Bladder microvascular endothelial cell (primary cell): ENCODE measurements at places on chromosomes 12 and 14. TPM values are rescaled to one million over a fixed set of nuclear protein-coding genes. Genes with fewer than 3 reads are reported as not detected.

The AHSA1 gene
- total RNA-seq = 96.2 and 129 TPM in 2 replicates

The SYNDIG1L gene
- 0.06 TPM in 1 of 2 replicates, not detected in the other for total RNA-seq

The NINJ2 gene
- 2.8 and 3.1 TPM in 2 replicates for total RNA-seq

The SDR9C7 gene
- not detected in 2 replicates for total RNA-seq

The CCDC60 gene
- not detected in 2 replicates for total RNA-seq

The CINP gene
- total RNA-seq = 33.5 and 43.1 TPM in 2 replicates

The LRP1-AS gene
- not detected in 2 replicates for total RNA-seq

The TAS2R8 gene
- total RNA-seq = not detected in 2 replicates

The ARMH4 gene
- 1.3 and 1.6 TPM in 2 replicates for total RNA-seq

The ZFYVE26 gene
- total RNA-seq = 9.7 and 28.9 TPM in 2 replicates

The PTMS gene
- 50.5 and 163 TPM in 2 replicates for total RNA-seq

The TAC3 gene
- not detected in 2 replicates for total RNA-seq

The WNT1 gene
- total RNA-seq = not detected in 2 replicates

The CRIP2 gene
- 195 and 200 TPM in 2 replicates for total RNA-seq

The HOXC12 gene
- total RNA-seq = not detected in 2 replicates

The KRT6A gene
- total RNA-seq = 0.76 and 0.97 TPM in 2 replicates

The P2RX7 gene
- total RNA-seq = 0.65 and 16.6 TPM in 2 replicates

The KSR2 gene
- under 0.01 and 1.6 TPM in 2 replicates for total RNA-seq

The VEZT gene
- total RNA-seq = 57.3 and 118 TPM in 2 replicates

The TAS2R46 gene
- total RNA-seq = 1.5 and 6.5 TPM in 2 replicates

The LETMD1 gene
- total RNA-seq = 24.6 and 33.5 TPM in 2 replicates

The IL22 gene
- total RNA-seq = not detected in 2 replicates

The MYF5 gene
- not detected in 2 replicates for total RNA-seq

The NANOG gene
- not detected in 2 replicates for total RNA-seq

The TMEM233 gene
- 0.16 and 0.38 TPM in 2 replicates for total RNA-seq

The NPAS3 gene
- 0.16 and 0.38 TPM in 2 replicates for total RNA-seq

The CPNE6 gene
- total RNA-seq = not detected in 2 replicates

The GPR132 gene
- under 0.01 TPM in 2 replicates for total RNA-seq

The RFX4 gene
- total RNA-seq = not detected in 2 replicates

The FBLN5 gene
- total RNA-seq = 0.32 and 0.63 TPM in 2 replicates

The NELL2 gene
- total RNA-seq = 0.06 TPM in 1 of 2 replicates, not detected in the other

The ATP5MC2 gene
- total RNA-seq = 93.1 and 123 TPM in 2 replicates

The NT5DC3 gene
- total RNA-seq = 1.3 and 6.8 TPM in 2 replicates

The ZNF219 gene
- total RNA-seq = 3.2 and 5.2 TPM in 2 replicates

The PPP2R3C gene
- 32.4 and 35.0 TPM in 2 replicates for total RNA-seq

The OASL gene
- 1.3 and 1.9 TPM in 2 replicates for total RNA-seq

The DBX2 gene
- not detected in 2 replicates for total RNA-seq

The STAC3 gene
- total RNA-seq = 0.16 TPM in 1 of 2 replicates, not detected in the other

The KIF26A gene
- 7.0 and 18.6 TPM in 2 replicates for total RNA-seq

The ACOT6 gene
- not detected in 2 replicates for total RNA-seq

The GLS2 gene
- total RNA-seq = 0.16 and 0.44 TPM in 2 replicates

The SERPINA12 gene
- total RNA-seq = not detected in 2 replicates

The SLC17A8 gene
- not detected in 2 replicates for total RNA-seq

The CBLN3 gene
- total RNA-seq = 1.5 and 3.0 TPM in 2 replicates

The TAS2R43 gene
- 4.0 TPM in 1 of 2 replicates, not detected in the other for total RNA-seq

The RPGRIP1 gene
- under 0.01 and 0.19 TPM in 2 replicates for total RNA-seq

The SLC39A5 gene
- total RNA-seq = 0.38 TPM in 1 of 2 replicates, not detected in the other

The KIF5A gene
- total RNA-seq = 0.06 TPM in 1 of 2 replicates, not detected in the other

The OR10G2 gene
- not detected in 2 replicates for total RNA-seq

The MEG3 gene
- total RNA-seq = 3.1 and 10.6 TPM in 2 replicates

The LTA4H gene
- total RNA-seq = 67.2 and 69.0 TPM in 2 replicates

The PPP1CC gene
- 69.5 and 74.1 TPM in 2 replicates for total RNA-seq

The GPRC5A gene
- 2.9 and 4.9 TPM in 2 replicates for total RNA-seq

The DNAAF2 gene
- 5.3 and 7.6 TPM in 2 replicates for total RNA-seq

The MANSC1 gene
- 4.7 and 6.5 TPM in 2 replicates for total RNA-seq

The ADCY6 gene
- total RNA-seq = 24.1 and 66.6 TPM in 2 replicates

The MSI1 gene
- total RNA-seq = not detected in 2 replicates

The ZNF385A gene
- 0.81 and 1.4 TPM in 2 replicates for total RNA-seq
